ENCODE measurements at places on chromosomes 2 and 18. TPM values are rescaled to one million over a fixed set of nuclear protein-coding genes. Genes with fewer than 3 reads are reported as not detected.

The RGPD8 gene
- total RNA-seq: 8.9 TPM

The RBM44 gene
- total RNA-seq: 1.1 TPM

The GNLY gene
- total RNA-seq: 26.3 TPM

The CCDC195 gene
- total RNA-seq: not detected

The CTLA4 gene
- 19.1 TPM for total RNA-seq

The SLC38A11 gene
- total RNA-seq: not detected

The HEATR5B gene
- total RNA-seq: 24.3 TPM

The GALNT13 gene
- 0.43 TPM for total RNA-seq

The EPG5 gene
- 25.1 TPM for total RNA-seq

The RASGRP3 gene
- 5.8 TPM for total RNA-seq

The CFAP221 gene
- not detected for total RNA-seq

The GREB1 gene
- 0.24 TPM for total RNA-seq

The AQP4 gene
- not detected for total RNA-seq

The LINC00305 gene
- not detected for total RNA-seq

The SERPINB12 gene
- not detected for total RNA-seq

The LIMS2 gene
- total RNA-seq: 53.4 TPM

The INPP1 gene
- total RNA-seq: 5.4 TPM

The MERTK gene
- 0.13 TPM for total RNA-seq

The CYTIP gene
- total RNA-seq: 319 TPM

All from activated naive CD4-positive, alpha-beta T cell treated with anti-CD3 and anti-CD28 coated beads, Interleukin-2, amount 10 ng/mL, durations not matched to agents 5 hours and 36 hours (primary cell).